ENCODE measurements at places on chromosomes 1 and 21. TPM values are rescaled to one million over a fixed set of nuclear protein-coding genes. Genes with fewer than 3 reads are reported as not detected.

TIAM1 gene
- 103 TPM for total RNA-seq

- DNase-seq = no peak
These were observed 83.6 kb downstream of the CLIC4 start for GRCh38 chr1:24828887-24829192.

DNA sequence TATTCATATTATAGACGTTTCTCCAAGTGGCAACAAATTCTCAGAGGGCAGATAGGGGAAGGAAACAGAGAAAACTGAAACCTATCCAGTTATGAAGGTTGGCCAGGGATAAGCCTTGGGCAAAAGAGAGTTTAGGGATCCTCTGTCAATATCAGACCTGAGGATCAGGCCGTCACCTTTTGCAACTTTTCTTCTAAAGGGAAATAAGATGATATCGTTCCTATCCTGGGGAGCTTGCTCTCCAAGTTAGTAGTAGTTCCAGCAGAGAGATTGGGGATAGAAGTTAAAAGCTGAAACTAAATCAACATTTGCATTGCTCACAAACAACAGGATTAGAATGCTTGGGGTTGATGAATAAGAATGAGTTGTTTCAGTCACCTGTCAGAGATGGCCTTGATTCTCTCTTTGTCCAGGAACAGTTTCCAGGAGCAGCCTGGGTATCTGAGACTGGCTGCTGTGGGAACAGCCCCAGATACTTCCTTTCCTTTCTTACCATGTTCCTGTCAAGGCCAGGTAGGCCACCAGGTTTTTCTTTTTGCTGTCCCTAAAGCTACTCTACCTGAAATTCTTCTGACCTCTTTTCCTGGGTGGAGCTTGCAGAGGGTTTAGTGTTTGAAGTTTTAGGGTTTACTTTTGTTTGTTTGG lies 2.5 kb downstream of the RIIAD1 start:
- no peak for DNase-seq

DNA sequence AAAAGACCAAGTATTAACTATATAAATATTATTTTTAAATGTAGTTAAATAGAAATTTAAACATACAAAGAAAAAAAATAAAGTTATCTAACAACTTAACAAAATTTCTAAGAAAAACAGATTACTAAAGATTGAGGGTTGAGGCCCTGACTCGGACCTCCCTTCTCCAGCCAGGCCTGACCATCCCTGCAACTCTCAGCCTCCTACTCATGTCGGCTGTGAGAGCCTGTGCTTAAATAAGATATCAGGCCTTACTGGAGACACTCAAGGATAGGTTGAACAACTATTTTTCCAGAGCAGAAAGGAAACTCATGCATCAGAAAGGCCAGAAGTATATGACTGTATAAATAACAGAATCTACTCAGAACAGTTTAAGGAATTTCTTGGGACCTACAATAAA lies 33.0 kb upstream of the PSMG1 start:
- no peak for DNase-seq
